ENCODE measurements at places on chromosomes 16 and 17.

- no peak for DNase-seq
Observed at GRCh38 chr17:79620207-79621038, 9.6 kb upstream of the RBFOX3 start.

GRCh38 chr17:31476525-31477416 is 85.3 kb downstream of the RAB11FIP4 start:
- no peak for DNase-seq

GRCh38 chr16:88638323-88639230 is at the start of gene IL17C:
IL17C (plus strand) TSS chr16:88638572; CDS start chr16:88638642, 70 bp downstream.
- no peak for DNase-seq

DNA sequence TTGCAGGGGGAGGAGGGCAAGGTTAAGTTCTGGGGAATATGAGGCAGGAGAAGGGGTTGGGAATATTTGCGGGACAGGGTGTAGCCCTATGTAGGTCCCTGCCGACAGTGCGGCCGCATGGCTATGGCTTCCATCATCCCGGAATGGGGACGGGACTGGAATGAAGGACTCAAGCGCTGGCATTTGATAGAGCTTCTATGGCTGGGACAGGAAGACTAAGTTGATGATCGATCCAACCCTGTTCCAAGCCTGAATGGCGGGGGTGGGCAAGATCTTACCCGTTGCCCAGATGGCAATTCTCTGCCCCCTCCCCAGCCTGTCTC is 47.1 kb downstream of the SRCIN1 start:
- no peak for DNase-seq

GRCh38 chr16:58960034-58960433 is 225.9 kb upstream of the GOT2 start:
- no peak for DNase-seq

DNA sequence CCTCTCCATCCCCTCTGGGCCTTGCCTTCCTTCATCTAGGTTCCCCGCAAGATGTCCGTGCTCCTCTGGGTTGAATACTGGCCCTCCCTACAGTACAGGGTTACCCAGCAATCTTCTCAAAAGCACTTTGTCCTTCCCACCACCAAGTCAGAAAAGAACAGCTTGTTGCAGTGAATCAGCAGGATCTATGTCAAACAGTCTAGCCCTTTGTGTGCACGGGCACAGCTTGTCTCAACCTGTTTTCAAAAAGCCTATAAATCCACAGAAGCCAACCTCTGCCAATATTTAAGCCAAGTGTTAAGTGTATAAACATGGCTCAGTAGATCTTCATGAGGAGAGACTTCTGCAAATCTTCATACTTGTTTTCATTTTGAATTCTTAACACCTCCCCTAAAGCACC is 25.2 kb downstream of the C17orf67 start:
- no peak for DNase-seq

- no peak for DNase-seq
Observed at GRCh38 chr17:75003070-75003956, 9.2 kb upstream of the MRPL58 start.

GRCh38 chr17:82658796-82659452 is 10.7 kb upstream of the WDR45B start:
- no peak for DNase-seq

DNA sequence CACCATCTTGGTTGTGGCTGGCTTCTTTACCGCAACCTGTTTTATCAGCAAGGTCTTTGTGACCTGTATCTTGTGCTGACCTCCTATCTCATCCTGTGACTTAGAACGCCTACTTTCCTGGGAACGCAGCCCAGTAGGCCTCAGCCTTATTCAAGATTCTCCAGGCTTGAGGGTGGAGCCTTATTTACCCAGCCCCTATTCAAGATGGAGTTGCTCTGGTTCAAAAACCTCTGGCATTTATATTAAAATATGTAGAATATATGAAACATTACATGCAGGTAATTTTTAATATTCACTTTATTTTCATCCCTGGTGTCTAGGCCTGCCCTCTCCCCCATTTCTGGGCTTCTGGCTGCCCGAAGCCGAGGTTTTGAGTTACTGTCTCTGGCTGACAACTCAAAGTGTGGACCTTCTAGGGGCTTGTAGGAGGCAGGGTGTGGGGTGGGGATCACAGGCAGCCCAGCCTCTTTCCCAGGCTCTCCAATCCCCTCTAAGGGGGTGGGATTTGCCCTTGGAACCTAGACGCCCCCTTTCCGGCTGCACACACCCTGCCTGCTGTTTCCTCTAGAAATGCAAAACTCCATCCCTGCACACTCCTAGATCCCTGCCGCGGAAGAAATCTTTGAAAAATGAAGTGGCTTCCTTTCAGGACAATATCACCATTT is 152.0 kb downstream of the KCNJ12 start:
- no peak for DNase-seq

GRCh38 chr17:19296786-19297778 is 59.9 kb downstream of the EPN2 start:
- no peak for DNase-seq

Measured in hypothalamus (tissue), 51 donors.